ENCODE measurements at places on chromosomes 6 and 20.

- no peak for DNase-seq
These were observed 58.8 kb upstream of the MPC1 start for GRCh38 chr6:166441325-166442078.

DNA sequence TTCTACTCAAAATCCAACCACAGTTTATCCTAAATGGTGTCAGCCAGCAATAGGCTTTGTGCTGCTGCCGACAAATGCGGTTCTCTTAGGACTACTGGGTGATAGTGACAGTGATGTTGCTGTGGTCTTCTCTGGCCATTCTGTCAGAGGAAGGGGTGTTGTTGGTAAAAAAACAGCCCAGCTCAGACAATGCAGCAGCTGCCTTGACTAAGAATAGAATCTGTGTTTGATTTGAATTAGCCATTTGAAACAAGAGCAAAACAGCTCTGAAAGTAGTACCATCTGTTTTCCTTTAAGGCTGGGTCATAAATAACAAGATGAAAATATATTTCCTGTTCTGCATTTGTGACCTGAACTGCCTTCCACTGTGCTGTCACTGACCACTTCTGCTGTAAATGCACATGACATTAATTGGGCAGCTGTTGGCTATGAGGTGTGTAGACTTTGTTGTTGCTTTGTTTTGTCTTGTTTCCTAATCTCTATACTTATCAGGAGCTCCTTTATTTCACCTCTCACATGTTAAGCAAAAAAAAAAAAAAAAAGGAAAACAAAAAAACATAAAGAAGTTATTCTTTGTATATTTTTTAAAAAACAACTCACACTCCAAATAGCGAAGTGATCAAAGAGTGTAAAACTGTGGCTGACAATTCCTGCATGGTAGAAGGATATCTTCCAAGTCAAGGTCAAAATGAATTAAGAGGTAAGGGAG, 497.8 kb upstream of the ARID1B start:
- DNase-seq = no peak

- no peak for DNase-seq
These were observed 42.8 kb downstream of the RNF217 start for GRCh38 chr6:125004797-125005595.

- no peak for DNase-seq
These were observed 144.3 kb upstream of the ZNF184 start for GRCh38 chr6:27617046-27617687.

- DNase-seq = no peak
These were observed 29.8 kb upstream of the ENPP4 start for GRCh38 chr6:46099952-46100351.

- no peak for DNase-seq
These were observed 76.2 kb upstream of the FOXP4 start for GRCh38 chr6:41470029-41470330.

GRCh38 chr20:8874437-8874836, 194.4 kb upstream of the PLCB4 start:
- no peak for DNase-seq

- no peak for DNase-seq
These were observed 428.1 kb upstream of the NOX3 start for GRCh38 chr6:155883741-155884140.

GRCh38 chr6:162119341-162119740, 608.2 kb downstream of the PRKN start:
- no peak for DNase-seq

- DNase-seq = peak; percentile 18
These were observed 6.9 kb upstream of the SIRPB1 start for GRCh38 chr20:1626528-1627199.

DNA sequence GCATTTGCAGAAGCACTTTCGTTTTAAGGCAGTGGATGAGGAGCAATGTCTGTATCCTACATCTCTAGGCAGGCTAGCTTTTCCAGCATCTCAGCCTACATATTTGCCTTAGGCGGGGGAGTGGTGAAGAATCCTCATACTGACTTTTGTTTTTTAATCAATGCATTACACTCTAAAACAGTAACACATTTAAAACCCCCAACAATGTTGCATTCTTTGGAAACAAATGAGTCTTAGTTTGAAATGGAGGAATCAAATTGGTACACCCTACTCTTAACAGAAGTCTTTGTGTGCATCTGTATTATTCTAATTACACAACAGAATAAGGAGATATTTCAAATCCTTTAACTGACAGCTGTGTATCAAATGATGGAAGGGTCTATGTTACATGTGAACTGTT, 9.0 kb downstream of the NKAIN2 start:
- DNase-seq = no peak

GRCh38 chr6:166471797-166472260, 89.1 kb upstream of the MPC1 start:
- DNase-seq = no peak

All from activated naive CD4-positive, alpha-beta T cell treated with anti-CD3 and anti-CD28 coated beads for 36 hours (primary cell).